CD4-positive, alpha-beta T cell (primary cell): ENCODE measurements at places on chromosomes 7 and 10. TPM values are rescaled to one million over a fixed set of nuclear protein-coding genes. Genes with fewer than 3 reads are reported as not detected.

DNA sequence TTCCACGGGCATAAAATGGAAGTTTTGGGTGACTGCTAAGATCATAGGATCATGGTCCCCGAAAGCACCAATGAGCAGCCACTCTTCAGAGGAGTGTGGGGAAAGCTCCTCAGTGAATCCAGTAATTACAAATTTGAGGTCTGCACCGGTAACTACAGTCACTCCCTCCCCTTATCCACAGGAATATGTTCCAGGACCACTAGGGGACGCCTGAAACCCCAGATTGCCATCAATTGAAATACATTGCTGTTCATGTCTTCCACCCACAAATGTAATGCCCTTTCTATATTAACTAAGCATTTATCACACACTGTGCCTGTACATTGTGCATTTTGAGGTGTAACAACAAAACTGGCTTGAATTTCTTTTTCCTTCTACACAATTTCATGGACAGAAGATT is 447.9 kb upstream of the PFKP start:
- no peak for DNase-seq
- H3K4me1 ChIP-seq: no peaks in the 10 kb centered on the region
- no peak overlapping the region for H3K27ac ChIP-seq
- H3K27me3 ChIP-seq: no peaks in the 10 kb centered on the region
- H3K4me3 ChIP-seq: no peak overlapping the region

DNA sequence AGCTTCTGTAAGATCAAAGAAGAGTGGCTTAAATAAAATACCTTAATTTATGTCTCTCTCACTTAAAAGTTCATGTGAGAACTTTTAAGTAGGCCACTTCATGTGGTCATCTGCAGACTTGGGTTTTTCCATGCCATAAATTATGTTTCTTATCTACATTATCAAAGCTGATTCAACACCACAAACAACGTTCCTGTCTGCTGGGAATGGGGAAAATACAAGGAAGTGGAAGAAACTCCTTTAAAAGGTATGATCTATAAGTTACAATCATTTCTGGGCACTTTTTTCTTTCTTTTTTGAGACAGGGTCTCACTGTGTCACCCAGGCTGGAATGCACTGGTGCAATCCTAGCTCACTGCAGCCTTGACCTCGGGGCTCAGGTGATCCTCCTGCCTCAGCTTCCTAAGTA is 16.9 kb upstream of the OTUD1 start:
- H3K27ac ChIP-seq: no peak overlapping the region
- no peaks in the 10 kb centered on the region for H3K4me1 ChIP-seq
- H3K4me3 ChIP-seq: no peak overlapping the region
- H3K36me3 ChIP-seq: no peaks in the 10 kb centered on the region
- no peak for DNase-seq

CPA2 gene
- total RNA-seq: not detected

HMX3 gene
- total RNA-seq: not detected
